ENCODE measurements at places on chromosomes 1 and 21. TPM values are rescaled to one million over a fixed set of nuclear protein-coding genes. Genes with fewer than 3 reads are reported as not detected.

DNA sequence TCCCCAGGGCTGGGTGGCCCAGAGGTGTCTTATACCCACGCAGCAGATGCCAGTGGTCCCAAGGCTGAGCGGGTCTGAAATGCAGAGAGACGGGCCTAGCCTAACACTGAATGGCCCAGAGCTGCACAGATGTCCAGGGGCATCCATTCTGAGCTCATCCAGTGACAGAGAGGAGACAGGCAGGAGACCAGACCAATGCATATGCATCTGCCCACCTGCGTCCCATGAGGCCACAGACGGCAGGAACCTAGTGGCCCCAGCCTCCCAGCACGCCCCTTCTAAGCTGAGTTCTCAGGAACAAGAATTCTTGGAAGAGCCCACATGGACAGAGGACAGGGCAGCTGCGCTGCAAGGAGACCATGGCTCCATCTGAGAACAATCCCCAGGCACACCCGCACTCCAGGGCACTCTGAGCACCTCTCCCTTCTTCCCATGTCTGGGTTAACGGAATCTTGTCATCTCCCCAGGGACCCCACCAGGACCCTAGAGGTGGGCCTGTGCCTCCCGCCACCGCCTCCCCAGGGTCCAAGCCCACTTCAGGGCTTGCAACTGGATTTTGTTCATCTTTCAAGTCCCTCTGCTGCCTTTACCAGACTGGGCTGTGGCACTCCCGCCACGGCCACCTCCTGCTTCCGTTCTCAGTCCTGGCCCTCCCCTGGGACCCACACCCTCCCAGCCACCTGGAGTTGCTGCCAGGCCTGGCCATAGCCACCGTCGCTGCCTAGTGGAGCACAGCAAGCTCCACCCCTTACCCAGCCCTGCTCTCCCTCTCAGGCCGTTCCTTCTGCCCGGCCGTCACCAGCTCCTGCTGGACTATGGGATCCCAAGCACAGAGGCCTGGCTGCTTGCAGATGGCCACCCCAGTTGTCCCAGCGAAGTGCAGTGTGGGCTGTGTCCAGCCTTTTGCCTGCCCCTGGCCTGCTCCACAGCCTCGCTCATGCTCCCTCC, 3.3 kb downstream of the WNT3A start:
- no peak for DNase-seq
- H3K27ac ChIP-seq = no peak overlapping the region
- H3K4me3 ChIP-seq = no peak overlapping the region
- no peaks in the 10 kb centered on the region for H3K36me3 ChIP-seq
- H3K27me3 ChIP-seq = peaks cover 41% of the 10 kb centered on the region

GRCh38 chr1:211377539-211378450, 51.2 kb downstream of the TRAF5 start:
- DNase-seq = no peak
- peaks cover 52% of the 10 kb centered on the region for H3K4me1 ChIP-seq
- H3K27me3 ChIP-seq = no peaks in the 10 kb centered on the region
- H3K4me3 ChIP-seq = no peak overlapping the region
- H3K36me3 ChIP-seq = peaks cover 63% of the 10 kb centered on the region

- H3K4me1 ChIP-seq = no peaks in the 10 kb centered on the region
- no peaks in the 10 kb centered on the region for H3K36me3 ChIP-seq
- DNase-seq = no peak
- H3K27ac ChIP-seq = no peak overlapping the region
- H3K27me3 ChIP-seq = peaks cover 18% of the 10 kb centered on the region
Measured at GRCh38 chr1:51948491-51948915, 42.0 kb downstream of the RAB3B start.

DNA sequence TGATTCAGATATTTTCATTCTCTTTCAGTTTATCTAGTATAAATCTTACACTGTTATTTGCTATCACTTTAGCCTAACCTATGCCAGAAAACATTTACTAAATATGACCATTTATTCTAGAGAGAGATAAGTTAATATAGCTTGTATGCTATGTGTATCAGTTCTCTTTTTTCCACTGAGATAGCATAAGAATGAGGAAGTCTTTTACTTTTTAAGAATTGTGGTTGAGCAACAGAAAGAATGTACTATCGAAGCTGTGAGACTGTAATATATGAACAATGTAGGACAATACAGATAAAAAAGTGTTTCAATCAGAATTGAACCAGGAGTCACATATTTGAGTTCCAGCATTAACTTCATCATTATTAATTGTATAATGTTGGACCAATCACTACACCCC, 479.9 kb upstream of the PLXNA2 start:
- DNase-seq = no peak
- H3K27ac ChIP-seq = no peak overlapping the region
- H3K27me3 ChIP-seq = no peaks in the 10 kb centered on the region
- H3K36me3 ChIP-seq = no peaks in the 10 kb centered on the region

- DNase-seq = no peak
- H3K27me3 ChIP-seq = peaks cover 20% of the 10 kb centered on the region
- no peak overlapping the region for H3K27ac ChIP-seq
- no peaks in the 10 kb centered on the region for H3K36me3 ChIP-seq
- H3K4me1 ChIP-seq = no peaks in the 10 kb centered on the region
Measured at GRCh38 chr1:22556391-22557104, 6.7 kb upstream of the EPHA8 start.

- H3K27ac ChIP-seq = no peak overlapping the region
- DNase-seq = no peak
- H3K36me3 ChIP-seq = peaks cover 43% of the 10 kb centered on the region
- H3K4me3 ChIP-seq = no peak overlapping the region
- peaks cover 70% of the 10 kb centered on the region for H3K4me1 ChIP-seq
Measured at GRCh38 chr1:89285745-89286380, 13.2 kb upstream of the GBP5 start.

DNA sequence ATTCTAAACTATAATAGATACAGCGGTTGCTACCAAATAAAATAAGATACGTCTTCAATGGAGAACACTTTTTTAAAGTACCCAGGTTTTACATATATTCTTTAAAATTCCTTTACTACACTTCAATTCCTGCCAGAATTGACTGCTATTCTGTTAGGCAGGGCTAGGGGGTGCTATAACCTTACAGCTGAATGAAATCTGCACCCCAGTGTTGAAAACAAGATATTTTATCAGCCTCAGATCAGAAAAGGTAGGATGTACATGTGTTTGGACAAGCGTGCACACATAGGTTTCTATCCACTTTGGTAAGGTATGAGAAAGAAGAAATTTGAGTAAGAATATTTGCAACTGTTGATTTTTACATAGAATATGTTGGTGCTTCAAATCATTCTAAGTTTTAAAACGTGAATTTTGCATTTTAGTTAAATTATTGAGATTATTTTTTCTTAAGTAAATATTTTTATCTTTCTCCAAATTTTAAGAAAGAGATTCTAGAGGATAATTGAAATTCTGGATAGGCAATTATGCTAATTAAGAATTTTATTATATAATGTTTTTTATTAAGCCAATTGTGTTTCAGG, 490.8 kb upstream of the ADGRL4 start:
- no peak for DNase-seq
- H3K27ac ChIP-seq = no peak overlapping the region
- no peaks in the 10 kb centered on the region for H3K36me3 ChIP-seq
- no peak overlapping the region for H3K4me3 ChIP-seq

GRCh38 chr1:3399732-3400131, 54.7 kb upstream of the ARHGEF16 start:
- no peak for DNase-seq
- H3K27me3 ChIP-seq = peaks cover 7% of the 10 kb centered on the region
- H3K4me1 ChIP-seq = no peaks in the 10 kb centered on the region
- no peaks in the 10 kb centered on the region for H3K36me3 ChIP-seq
- no peak overlapping the region for H3K4me3 ChIP-seq
- no peak overlapping the region for H3K27ac ChIP-seq

Gene RUNX1
- total RNA-seq = 121 TPM

Gene CD5L
- total RNA-seq = not detected

Gene CACHD1
- 0.14 TPM for total RNA-seq

Gene CD160
- not detected for total RNA-seq

Measured in activated T-helper 2 cell treated with anti-CD3 and anti-CD28 coated beads, Interferon-gamma antibody, Interleukin-2, Interleukin-4, amounts not matched to agents 10 μg/mL and 5 μg/mL and 100 μg/mL, durations not matched to agents 14 hours and 24 hours and 36 hours (primary cell).